Amniotic stem cell (primary cell): ENCODE measurements at places on chromosomes 7 and 10.
A peak's percentile ranks its signal among the peaks of the same experiment; 100 is the strongest.

GRCh38 chr7:150848111-150848510 lies 4.2 kb upstream of the AOC1 start:
- no peak for DNase-seq

DNA sequence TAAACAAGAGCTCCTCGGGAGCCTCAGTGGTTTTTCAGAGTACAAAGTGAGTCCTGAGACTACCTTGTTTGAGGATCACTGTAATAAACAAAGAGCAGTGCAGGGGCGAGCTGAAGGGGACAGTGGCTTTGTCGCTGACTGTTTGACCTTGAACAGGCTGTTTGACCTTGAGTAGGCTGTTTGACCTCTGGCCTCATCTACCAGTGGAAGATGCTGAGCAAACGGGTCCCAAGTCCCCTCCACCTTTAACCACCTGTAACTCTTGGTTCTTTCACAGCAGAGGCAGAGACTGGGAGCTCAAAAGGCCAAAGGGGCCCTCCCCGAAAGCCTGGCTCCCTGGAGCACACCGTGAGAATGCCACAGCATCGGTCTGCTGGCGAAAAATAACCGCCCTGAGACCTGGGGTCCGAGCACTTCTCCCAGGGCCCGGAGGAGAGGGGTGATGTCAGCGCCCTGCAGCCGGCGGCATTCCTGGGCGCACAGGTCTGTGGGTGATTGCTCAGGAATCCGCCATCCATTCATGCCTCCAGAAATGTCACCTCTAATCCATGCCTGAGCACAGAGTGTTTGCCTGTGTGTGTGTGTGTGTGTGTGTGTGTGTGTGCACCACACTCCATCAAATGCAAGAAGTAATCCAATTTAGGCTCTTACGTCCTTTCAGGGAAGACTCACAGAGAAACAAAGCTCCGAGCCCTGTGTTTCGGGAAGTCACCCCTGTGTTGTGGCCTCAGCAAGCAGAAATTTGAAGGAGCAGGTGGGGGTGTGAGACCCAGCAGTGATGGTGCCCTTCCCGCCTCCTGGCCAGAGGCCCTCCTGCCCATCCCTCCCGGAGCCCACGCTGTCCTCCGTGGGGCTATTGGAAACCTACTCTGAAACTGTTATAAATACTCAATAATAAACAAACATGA lies 66.5 kb downstream of the ASB13 start:
- no peak for DNase-seq

DNA sequence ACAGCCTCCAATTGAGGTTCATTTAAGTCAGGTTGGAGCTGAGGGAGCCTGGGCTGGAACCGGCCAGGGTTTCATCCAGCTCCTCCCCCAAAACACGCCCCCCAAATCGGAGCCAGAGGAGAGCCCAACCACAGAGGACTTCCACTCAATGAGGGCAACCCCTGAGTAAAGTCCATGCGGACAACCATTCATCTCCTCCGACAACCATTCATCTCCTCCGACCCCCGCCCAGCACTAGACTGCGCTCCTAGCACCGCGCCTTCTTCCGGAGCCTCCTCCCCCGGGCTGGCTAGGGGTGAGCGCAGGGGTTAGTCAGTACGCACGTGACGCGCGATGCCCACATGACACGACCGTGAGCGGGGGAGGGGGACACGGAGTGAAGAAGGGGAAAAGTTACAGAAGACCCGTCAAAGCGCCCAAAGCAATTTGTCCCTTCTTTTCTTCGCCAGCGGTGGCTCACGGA lies 1.4 kb downstream of the MAGI2 start:
- peak; percentile 76 for DNase-seq

DNA sequence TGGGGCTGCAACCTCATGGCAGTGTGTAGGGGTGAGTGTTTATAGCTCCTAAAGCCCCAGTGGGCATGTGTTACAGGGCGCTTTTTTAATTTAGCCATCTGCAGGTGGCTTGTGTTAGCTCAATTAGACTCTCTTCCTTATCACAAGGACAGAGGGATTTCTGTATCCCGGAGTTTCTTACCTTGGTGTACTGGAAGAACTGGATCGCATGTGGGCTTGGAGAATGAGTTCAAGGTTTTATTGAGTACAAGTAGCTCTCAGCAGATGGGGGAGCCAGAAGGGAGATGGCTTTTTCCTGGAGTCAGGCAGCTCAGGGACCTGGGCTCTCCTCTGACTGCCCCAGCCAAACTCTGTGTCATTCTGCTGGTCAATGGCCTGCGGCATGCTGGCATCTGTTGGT lies 153.5 kb upstream of the C7orf33 start:
- DNase-seq: no peak

GRCh38 chr7:140003913-140004382 lies 58.8 kb downstream of the PARP12 start:
- DNase-seq: peak; percentile 33

GRCh38 chr7:24143547-24143946 lies 140.4 kb upstream of the NPY start:
- no peak for DNase-seq

GRCh38 chr7:781186-781849 lies 51.0 kb upstream of the SUN1 start:
- no peak for DNase-seq

GRCh38 chr10:35503578-35503977 lies 101.6 kb upstream of the GJD4 start:
- DNase-seq: no peak

DNA sequence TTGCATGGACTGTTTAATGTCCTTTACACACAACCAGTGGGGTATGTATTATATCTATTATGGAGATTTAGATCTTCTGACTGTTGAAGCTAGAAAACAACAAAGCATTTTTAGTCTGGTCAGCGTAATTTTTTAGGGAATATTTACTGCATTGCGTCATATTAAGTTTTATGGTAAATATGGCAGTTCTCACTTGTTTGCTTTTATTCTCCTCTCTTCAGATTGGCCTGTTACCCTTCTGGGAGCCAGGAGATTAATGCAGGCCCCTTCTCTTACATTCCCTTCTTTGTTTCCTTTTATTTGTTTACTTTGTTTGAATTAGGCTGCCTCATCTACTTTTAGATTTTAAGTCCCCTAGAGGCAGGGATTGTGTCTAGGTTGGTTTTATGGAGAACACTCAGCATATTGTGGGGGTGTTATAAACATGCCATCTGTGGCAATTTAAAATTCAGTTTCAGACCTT lies 13.8 kb downstream of the UBE2D1 start:
- no peak for DNase-seq

GRCh38 chr7:120320218-120320961 lies 47.4 kb downstream of the KCND2 start:
- DNase-seq: no peak

GRCh38 chr7:134778941-134779740 lies at the start of gene CALD1:
Gene CALD1 (plus strand): TSS chr7:134779634. CDS start chr7:134867734, 88,100 bp downstream.
- peak; percentile 96 for DNase-seq

GRCh38 chr7:142139597-142140400 lies 28.3 kb downstream of the MGAM2 start:
- no peak for DNase-seq

- DNase-seq: peak; percentile 57
Measured at GRCh38 chr10:58157076-58157766, 110.5 kb downstream of the IPMK start.

DNA sequence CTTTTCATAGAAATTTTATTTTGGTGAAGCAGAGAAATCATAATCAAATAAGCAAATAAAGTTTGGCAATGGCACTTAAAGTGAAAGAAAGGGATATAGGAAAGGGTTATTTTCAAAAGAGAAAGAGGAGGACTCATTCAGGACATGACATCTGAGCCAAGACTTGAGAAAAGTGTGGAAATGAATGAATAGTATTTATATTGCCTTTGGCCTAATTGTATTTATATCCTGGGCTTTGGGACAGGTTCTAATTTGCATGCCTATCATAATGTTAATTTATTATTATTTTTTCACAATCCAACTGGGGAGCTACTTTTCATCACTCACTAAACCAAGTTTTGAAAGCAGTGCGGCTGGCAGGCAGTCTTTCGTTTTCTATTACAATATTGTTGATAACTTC lies 376.8 kb downstream of the HGF start:
- DNase-seq: no peak

DNA sequence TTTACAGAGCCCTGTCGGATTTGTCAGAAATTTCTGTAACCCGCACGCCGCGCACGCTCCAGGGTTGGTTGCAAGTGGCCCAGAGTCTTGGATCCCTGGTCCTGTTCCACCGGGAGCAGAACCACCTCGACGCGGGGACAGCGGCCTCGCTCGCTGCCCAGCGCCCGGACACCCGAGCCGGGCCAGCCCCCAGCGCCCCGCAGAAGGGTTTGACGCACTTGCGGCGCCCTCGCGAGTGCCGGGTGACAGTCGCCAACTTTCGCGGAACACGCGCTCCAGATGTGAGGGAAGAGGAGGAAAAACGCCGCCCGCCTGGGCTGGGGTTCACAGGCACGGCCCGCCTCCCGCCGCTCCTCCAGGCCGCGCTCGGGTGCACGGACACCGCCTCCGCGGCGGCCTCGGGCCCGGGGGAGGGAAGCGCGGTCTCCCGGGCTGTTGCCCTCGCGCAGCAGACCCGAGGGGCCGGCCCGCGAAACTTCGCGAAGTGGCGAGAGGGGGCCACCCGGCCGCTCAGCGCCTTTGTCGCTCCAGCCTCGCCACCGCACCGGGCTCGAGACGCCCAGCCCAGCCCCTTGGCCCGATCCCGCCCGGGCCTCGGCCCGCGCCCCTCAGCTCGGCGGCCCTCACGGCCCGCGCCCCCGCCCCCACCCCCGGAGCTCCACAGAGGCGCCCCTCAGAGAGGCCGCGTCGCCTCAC lies 514 bp downstream of the RNF216 start:
- DNase-seq: no peak

DNA sequence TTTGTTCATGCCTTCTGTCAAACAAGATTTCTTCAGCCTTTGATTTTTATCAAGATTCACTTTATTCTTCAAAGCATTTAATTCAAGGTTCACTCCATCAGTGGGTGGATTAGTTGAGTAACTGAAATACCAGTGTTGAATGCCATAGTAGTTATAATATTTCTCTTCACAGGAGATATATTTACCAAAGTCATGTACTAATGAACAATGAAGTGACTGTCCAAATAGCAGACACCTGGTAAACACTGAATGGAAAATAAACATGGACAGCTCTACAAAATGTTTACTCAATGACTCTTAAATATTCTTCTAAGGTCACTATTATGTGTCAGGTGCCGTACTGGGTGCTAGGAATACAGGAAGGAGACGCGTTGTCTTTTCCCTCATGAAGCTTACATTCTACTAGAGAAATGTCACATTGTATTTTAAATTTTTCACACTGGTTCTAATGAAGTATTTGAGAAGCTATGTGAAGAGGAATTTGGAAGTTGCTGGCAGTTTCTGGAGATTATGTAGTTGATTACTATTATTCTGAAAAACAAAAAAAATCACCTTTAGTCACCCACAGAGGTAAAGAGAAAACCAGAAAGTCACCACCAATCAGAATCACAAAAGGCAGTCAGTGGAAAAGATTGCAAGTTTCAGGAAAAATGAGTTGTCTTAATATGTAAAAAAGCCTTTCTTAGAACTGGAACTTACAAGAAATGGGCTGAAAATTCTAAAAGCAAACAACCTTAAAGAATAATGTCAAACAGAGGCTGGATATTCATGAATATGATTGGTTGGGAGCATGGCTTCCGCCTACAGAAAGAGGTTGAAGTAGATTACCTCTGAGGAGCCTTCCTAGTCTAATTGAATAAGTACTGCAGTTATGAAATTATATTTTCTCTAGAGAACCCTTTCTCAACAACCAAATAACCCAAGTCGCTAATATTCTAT lies 84.5 kb downstream of the RTKN2 start:
- no peak for DNase-seq

DNA sequence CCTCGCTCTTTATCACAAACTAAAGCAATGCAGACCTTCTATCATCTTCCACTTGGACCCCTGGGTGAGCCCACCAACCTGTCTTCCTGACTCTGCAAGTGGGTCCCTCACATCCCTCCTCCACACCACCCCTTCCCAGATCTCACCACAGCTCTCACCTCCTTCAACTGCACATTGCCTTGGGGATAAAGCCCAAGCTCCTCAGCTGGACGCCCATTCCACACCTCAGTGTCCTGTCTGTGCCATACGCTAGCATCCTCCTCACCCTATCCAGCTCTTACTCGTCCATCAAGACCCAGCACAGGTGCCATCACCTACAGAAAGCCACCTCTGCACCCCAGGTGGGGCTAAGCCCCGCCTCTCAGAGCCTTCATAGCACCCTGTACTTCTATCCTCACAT lies 141.0 kb upstream of the LANCL2 start:
- no peak for DNase-seq

GRCh38 chr10:4983615-4984216 lies 19.9 kb downstream of the AKR1C2 start:
- no peak for DNase-seq

GRCh38 chr10:65571011-65571570 lies 1354.7 kb upstream of the LRRTM3 start:
- DNase-seq: no peak

- DNase-seq: no peak
Measured at GRCh38 chr10:7329219-7329618, 81.6 kb downstream of the SFMBT2 start.

- DNase-seq: no peak
Measured at GRCh38 chr7:36010656-36011587, 142.1 kb upstream of the EEPD1 start.

DNA sequence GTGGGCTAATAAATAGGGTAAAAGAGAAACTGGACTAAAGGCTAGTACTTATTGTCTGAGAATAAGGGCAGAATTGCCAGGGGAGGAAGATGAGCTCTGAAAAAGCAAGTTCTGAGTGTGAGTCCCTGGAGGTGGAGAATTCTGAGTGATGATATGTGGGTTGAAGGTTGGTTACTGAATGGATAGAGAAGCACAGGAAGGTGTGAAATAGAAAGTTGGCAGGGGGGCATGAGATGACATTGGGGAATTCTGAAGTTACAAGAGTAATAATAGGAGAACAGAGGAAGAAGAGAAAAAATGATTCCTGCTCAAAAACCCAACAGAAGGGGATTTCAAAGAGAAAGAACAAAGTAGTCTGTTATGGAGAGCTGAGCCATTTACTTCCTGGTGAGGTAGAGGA lies 76.9 kb downstream of the PRKCQ start:
- DNase-seq: no peak

- DNase-seq: no peak
Measured at GRCh38 chr7:157291404-157292080, 45.3 kb upstream of the DNAJB6 start.

GRCh38 chr10:119494236-119495020 lies 48.1 kb downstream of the RGS10 start:
- DNase-seq: no peak

- no peak for DNase-seq
Measured at GRCh38 chr10:21733710-21734109, 199.7 kb downstream of the MLLT10 start.

- no peak for DNase-seq
Measured at GRCh38 chr7:106365252-106366005, 80.6 kb upstream of the NAMPT start.

GRCh38 chr10:90977855-90978486 lies 57.1 kb upstream of the ANKRD1 start:
- no peak for DNase-seq

GRCh38 chr10:79094412-79095175 lies 25.8 kb downstream of the ZMIZ1 start:
- DNase-seq: no peak

GRCh38 chr7:20338285-20338684 lies 7.6 kb downstream of the ITGB8 start:
- no peak for DNase-seq

- DNase-seq: no peak
Measured at GRCh38 chr7:25851332-25852210, 300.4 kb upstream of the NFE2L3 start.
